ENCODE measurements at places on chromosomes 12 and 14.

GRCh38 chr12:67152451-67152850, 116.7 kb upstream of the CAND1 start:
- DNase-seq = no peak

- DNase-seq = peak; percentile 29
Measured at GRCh38 chr14:63248211-63248610, 44.0 kb downstream of the RHOJ start.

DNA sequence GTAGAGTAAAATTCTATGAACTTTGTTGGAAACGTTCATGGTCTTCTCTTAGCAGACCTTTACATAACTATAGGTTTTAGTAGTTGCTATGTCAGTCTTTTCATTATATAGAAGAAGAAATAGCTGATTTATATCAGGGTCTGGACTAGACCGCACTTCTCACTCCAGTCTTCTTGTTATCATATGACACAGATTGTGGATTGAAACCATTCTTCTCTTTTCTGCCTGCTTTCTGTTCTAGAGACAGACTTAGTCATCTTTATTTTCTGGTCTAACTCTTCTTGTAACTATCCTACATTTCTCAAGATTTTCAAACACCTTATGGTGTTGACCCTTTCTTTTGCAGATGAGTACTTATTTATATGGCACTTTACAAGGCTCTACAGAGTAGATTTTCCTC, 55.7 kb downstream of the PCNX1 start:
- DNase-seq = no peak

DNA sequence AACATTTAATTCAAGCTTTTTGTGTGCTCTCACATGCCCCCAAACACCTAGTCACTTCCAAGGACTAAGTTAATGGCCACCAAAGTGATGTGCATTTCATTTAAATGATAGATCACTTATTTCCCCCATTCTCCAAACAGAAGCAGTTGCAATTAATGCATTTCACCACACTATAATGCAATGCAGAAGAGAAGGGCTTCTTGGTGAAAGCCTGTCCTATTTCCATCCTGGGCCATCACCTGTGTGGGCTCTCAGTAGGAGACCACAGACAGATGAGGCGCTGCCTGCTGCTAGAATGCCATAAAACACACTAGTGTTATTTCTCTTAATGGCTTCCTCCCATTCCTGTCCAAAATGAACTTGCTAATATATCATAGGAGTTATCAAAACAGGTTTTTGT, 151.2 kb downstream of the GPR65 start:
- no peak for DNase-seq

- DNase-seq = no peak
Measured at GRCh38 chr14:32694795-32695449, 243.8 kb upstream of the NPAS3 start.

- no peak for DNase-seq
Measured at GRCh38 chr12:121326996-121327674, 25.1 kb downstream of the ANAPC5 start.

GRCh38 chr12:51897181-51897580, 9.3 kb downstream of the ANKRD33 start:
- no peak for DNase-seq

GRCh38 chr12:11500188-11500860, 105.0 kb upstream of the PRB2 start:
- DNase-seq = peak; percentile 55

DNA sequence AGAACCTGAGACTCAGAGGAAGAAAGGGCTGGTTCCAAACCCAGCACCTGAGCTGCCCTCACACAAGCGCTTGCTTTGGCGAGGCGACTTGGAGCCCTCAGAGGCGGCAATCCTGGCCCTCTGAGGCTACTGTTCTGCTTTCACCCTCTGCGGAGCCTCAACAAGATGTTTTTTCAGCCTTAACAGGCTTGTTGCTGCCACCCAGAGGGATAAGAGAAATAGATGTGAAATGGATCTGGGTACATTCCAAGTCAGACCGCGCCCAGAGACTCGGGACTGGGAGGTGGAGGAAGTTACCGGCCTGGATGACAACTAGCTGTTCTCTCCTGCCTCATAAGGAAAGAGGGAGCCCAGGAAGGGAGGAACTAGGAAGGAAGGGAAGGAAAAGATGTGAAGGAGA, 89.6 kb downstream of the TTC7B start:
- DNase-seq = no peak

- no peak for DNase-seq
Measured at GRCh38 chr14:41899416-41899815, 292.7 kb downstream of the LRFN5 start.

DNA sequence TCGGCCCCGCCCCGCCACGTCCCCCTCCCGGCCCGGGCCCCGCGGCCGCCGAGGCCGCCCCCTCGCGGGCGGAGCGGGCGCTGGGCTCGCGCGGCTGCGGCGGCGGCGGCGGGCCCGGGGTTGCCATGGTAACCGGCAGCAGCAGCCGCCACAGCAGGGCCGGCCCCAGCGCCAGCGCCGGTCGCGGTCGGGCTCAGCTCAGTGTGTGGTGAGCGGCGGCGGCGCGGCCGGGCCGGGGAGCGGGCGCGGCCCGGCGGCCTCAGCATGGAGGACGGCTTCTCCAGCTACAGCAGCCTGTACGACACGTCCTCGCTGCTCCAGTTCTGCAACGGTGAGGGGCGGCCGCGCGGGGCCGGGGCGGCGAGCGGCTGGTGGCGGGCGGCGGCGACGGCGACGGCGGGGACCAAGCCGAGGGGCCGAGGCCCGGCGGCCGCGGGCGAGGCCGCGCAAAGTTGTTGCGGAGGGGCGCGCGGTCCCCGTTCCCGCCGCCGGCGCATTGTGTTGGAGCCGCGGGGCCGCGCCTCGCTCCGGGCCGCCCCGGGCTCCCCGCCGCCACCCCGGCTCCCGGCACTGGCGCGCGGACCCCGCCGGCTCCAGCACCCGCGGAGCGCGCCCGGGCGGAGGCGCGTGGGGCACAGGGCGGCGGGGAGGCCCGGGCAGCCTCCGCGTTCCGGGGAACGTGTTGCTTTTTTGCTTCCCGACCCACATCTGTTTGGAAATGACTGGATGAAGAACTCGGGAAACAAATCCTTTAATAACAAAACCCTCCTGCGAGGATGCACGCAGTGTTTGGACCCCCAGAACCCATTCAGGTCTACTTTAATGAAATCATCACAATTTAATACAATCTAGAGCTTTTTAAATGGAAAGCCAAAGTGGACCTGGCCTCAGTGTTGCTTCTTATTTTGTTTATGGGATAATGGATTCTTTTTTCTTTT, at the start of gene EML1:
TSS of gene EML1 (plus strand) at position 201 of the 938 bp plus-strand sequence. CDS start at position 265, 64 bp downstream.
- peak; percentile 64 for DNase-seq

DNA sequence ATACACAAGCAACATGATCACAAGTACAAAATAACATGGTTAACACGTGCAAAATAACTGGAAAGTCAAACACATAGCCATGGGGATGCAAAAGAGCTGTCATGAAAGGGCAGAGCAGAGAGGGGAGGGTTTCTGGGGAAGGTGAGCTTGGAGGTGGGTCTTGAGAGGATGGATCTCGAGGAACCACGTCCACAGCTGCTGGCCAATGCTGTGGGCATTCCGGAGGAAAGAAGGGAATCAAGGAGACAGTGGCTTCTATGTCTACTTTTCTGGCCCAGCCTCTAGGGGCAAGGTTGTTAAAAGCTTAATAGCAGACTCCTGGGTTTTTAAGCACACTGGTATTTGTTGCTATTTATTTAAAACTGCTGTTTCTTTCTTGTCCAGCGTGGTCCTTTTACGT, 8.4 kb upstream of the MYH7 start:
- no peak for DNase-seq

Measured in amniotic stem cell (primary cell).